ENCODE measurements at places on chromosomes 7 and 10.

- DNase-seq, result no peak
Measured at GRCh38 chr10:74249865-74250264, 98.8 kb downstream of the ADK start.

- no peak for DNase-seq
Measured at GRCh38 chr7:70208236-70209063, 610.2 kb downstream of the AUTS2 start.

DNA sequence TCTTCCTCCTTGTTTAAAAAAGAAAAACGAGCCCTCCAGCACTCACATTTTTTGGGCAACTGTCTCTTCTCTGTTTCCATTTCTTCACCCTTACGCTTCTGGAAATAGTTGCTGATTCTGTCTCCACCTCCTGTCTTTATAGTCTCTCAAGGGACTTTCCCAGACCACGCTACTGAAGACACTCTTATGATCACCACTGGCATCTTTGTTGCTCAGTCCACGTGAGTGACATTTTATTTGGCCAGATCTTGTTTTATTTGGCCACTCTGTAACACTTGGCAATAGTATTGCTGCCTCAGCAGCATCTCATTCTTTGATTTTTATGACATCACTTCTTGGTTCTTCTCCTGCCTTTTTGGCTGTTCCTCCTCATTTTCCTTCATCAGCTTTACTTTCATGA lies 21.6 kb upstream of the NME8 start:
- DNase-seq, result no peak

GRCh38 chr7:11141541-11141940 lies 167.9 kb downstream of the PHF14 start:
- no peak for DNase-seq

GRCh38 chr10:91012502-91012901 lies 91.6 kb upstream of the ANKRD1 start:
- DNase-seq, result no peak

- peak; percentile 48 for DNase-seq
Measured at GRCh38 chr7:83366629-83367028, 203.9 kb upstream of the PCLO start.

DNA sequence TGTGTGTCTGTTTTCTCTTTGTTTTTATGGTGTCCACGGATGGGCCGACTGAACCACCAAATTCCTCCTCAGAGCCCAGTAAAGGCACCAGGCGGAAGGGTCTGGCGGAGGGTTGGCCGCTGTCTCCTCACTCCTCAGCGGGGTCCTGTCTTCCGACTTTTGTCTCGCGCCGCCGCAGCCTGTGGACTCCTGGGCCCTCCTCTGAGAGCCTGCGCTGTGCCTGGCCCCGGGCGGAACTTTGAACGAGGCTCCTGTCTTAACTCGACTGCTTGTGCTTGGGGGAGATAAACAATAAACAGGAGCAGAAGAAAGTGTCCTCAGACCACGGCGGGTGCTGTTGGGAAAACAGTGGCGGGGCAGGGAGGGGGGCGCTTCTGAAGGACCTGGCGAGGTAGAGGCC lies 2.2 kb upstream of the FAM20C start:
- no peak for DNase-seq

DNA sequence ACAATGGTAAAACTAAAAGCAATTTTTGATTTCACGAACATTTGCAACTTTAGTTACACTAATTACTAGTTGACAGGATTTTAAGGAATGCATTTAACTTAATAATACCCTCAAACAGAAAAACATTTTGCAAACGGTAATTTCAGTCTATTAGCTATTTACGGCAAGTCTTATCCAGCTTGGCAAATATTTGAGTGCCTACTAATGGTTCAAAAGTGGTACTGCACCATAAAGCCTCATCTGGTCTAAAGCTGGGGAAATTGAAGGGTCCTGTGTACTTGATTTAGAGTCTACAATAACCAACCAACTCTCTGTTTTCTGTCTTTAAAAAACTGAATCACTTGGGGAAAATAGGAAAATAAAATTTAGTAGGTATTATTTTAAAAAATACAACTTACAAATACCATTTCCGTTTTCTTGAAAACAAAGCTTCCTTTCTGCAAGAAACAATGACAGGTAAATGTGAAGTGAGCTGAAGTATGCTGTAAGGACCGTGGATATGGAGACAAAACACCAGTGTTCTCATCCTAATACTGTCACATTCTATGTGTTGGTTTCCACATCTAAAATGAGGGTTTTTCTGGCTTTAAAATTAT lies 142.3 kb downstream of the VPS50 start:
- peak; percentile 17 for DNase-seq

- DNase-seq, result no peak
Measured at GRCh38 chr7:155594961-155595366, 48.6 kb upstream of the CNPY1 start.

GRCh38 chr7:109213081-109213480 lies 643.4 kb downstream of the DNAJB9 start:
- DNase-seq, result no peak

DNA sequence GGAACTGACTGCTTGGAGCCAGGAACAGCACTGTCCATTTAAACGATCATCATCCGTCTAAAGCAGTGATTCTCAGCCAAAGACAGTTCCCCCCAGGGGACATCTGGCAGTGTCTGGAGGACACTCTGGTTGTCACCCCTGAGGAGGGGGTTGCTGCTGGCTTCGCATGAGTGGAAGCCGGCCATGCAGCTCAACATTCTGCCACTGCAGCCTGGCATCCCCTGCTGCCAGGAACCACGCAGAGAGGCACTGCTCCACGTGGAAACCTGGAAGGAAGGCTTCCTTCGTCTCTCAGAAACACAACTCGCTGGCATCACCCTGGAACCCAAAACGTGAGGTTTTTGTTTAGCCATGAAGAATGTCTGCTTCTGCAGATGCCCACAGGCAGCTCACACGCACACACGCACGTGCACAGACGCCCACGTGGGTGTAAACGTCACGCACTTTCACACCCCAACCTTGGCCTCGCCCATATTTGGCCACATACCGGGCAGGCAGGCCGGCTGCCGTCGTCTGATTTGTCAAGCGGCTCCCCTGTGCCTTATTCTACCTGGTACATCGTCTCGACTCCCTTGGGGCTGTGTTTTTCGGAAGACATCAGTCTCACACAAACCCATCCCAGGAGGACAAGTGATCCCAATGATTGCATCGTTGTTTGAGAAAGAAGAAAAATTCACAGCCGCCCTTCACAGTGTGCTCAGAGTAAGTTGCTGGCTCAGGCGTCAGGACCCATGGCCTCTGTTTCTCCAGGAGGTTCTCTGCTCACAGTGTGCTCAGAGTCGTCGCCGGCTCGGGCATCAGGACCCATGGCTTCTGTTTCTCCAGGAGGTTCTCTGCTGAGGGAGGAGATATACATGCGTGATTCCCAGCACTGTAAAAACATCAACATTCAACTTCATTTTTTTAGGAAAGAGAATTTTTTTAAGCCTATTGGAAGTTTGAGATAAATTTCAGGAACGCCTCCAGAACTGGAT lies 127.2 kb upstream of the PPP2R2D start:
- no peak for DNase-seq

DNA sequence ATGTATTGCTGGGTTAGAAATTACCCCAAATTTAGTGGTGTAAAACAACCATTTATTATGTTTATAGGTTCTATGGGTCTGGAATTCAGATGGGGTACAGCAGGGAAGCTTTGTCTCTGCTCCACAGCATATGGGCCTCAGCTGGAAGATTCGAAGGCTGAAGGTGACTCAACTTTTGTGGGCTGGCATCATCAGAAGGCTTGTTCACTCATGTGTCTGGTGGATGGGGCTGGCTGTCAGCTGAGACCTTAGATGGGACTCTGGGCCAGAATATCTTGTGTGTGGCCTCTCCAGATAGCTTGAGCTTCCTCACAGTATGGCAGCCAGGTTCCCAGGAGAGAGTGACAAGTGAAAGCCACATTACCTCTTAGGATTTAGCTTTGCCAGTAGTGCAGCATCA lies 45.9 kb downstream of the ZNF503 start:
- DNase-seq, result no peak

DNA sequence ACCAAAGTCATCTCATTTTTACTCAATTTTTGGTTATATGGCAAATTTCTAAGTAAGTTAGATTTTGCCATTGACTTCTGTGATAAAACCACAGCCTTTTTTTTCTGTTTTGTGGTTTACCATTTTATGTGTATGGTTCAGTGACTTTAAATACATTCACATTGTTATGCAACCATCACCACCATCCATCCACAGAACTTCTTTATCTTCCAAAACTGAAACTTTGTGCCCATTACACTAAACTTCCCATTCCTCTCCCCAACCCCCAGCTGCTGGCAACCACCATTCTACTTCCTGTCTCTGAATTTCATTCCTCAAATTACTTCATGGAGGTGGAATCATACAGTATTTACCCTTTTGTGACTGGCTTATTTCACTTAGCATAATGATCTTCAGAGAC lies 280.4 kb upstream of the TCERG1L start:
- DNase-seq, result no peak

DNA sequence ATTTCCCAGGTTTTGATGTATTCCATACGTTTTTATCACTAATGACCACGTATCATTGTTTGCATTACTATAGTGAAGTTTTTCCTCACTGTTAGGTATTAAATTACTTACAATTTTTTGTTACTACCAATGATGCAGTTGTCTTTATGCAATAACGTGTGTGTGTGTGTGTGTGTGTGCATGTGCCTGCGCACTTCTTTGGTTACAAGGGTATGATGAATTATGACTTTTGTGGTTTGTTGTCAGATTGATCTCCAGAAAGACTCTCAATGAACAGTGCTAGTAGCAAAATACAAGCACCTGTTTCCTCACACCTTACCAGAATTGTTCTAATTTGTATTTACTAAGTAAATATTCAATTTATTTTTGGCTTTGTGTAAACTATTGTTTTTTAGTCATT lies 51.5 kb downstream of the MCMBP start:
- no peak for DNase-seq

DNA sequence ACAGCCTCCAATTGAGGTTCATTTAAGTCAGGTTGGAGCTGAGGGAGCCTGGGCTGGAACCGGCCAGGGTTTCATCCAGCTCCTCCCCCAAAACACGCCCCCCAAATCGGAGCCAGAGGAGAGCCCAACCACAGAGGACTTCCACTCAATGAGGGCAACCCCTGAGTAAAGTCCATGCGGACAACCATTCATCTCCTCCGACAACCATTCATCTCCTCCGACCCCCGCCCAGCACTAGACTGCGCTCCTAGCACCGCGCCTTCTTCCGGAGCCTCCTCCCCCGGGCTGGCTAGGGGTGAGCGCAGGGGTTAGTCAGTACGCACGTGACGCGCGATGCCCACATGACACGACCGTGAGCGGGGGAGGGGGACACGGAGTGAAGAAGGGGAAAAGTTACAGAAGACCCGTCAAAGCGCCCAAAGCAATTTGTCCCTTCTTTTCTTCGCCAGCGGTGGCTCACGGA lies 1.4 kb downstream of the MAGI2 start:
- peak; percentile 86 for DNase-seq
